ENCODE measurements at places on chromosomes 11 and 22.
A peak's percentile ranks its signal among the peaks of the same experiment; 100 is the strongest.

- DNase-seq = no peak
Observed at GRCh38 chr11:134060316-134060715, 8.6 kb upstream of the JAM3 start.

DNA sequence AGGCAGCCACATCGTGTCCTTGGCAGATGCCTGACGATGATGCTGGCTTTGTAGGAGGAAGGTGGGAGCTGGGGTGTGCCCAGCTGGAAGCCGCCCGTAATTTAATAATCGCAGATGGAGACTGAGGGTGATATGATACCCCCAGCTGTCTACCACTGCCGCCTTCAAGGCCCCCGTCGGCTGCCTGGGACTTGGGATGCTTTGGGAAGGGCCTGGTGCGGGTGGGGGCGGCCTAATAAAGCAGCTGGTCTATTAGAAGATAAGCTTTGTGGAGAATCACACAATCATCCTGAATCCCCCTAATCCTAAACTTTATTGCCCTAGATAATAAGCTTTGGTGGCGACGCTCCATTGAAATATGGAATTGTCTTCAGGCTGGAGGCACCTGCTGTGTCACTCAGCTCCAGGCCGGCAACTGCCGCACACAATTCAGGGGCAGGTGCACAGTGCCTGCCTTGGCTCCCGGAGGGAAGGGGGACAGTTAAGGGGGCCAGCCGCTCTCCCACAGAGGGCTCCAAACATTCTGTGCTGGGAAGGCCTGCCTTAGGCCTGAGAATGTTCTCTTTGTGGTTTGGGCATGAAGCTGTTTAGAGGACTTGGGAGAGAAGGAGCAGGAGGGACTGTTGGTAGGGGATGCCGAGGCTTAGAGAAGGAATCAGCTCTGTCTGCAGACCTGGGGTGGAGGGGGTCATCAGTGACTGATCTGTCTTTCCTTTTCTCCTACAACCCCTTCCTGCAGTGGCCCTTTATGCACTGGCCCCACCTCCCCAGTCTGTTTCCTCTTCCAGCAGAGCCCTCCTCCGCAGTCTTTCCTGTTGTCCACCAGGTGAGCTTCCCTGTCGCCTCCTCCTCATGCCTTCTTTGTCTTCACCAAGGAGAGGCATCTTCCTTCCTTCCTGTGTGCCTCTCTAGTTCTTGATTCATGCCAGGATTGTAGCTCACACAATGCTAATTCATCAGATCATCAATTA lies 65.3 kb downstream of the ARL14EP start:
- DNase-seq = no peak

- no peak for DNase-seq
Observed at GRCh38 chr11:64643256-64643881, 52.3 kb downstream of the SLC22A12 start.

DNA sequence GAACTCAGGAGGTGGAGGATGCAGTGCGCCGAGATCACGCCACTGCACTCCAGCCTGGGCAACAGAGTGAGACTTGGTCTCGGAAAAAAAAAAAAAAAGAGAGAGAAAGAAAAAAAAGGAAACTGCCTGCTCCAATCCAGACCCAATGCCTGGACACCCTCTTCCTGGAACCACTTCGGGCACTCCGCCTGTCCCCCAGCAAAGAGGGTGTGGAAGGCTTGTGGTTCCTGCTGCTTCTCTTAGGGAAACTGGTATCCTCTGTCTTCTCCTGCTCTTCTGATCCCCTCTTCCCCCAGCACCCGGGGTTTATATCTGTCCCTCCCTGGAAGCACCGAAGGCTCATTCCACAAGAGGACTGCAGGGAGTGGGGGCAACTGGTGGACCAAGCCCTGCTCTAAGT lies 12.9 kb downstream of the CHRNA10 start:
- no peak for DNase-seq

- DNase-seq = no peak
Observed at GRCh38 chr11:134584706-134585445, 172.8 kb upstream of the B3GAT1 start.

DNA sequence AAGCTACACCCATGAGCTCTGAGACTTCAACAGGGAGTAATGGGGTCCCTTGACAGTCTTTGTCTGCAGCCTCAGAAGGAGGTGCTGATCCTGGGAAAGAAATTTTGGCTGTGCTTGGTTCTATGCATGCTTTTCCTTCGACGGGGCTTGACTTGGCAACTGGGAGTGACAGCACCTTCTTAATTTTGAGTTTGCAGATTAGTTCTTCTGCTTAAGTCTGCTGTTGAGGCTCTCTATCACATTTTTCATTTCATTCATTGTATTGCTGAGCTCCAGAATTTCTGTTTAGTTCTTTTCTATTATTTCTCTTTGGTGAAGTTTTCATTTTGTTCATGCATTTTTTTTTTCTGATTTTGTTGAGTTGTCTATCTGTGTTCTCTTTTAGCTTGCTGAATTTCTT lies 125.6 kb downstream of the SNX19 start:
- no peak for DNase-seq

DNA sequence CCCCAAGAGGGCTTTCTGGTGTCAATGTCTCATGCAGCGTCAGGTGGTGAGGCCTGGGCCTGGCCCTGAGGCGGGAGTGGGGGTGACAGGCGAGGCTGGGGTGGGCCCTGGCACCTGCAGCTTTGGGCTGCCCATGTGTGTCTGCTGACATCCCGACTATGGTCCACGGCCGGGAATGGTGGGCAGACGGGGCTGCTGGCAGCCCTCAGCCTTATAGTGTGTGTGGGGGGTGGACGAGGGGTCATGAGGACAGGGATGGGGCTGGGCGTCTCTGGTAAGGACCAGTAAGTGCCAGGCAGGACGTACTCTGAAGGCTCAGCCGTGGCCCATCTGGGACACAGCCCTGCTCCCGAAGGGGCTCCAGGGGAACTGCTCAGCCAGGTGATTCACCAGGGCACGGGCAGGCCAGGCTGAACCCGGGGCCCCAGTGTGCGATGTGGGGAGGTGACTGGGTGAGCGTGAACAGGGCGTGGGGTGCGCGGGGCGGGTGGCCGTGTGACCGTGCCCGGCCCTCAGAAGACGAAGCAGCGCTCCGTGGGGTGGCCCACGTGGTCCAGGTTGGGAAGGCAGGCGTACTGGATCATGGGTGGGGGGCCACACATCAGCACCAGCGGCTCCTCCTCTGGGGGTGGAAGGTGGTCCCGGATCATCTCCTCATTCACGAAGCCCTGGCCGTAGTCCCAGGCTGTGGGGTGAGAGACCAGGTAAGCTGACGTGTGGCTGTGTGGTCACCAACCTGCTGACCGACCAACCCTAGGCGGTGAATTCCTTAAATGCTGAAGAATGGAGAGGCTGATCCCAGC lies 4.8 kb upstream of the POLDIP3 start:
- DNase-seq = no peak

- DNase-seq = no peak
Observed at GRCh38 chr11:42036201-42036600, 576.7 kb upstream of the LRRC4C start.

DNA sequence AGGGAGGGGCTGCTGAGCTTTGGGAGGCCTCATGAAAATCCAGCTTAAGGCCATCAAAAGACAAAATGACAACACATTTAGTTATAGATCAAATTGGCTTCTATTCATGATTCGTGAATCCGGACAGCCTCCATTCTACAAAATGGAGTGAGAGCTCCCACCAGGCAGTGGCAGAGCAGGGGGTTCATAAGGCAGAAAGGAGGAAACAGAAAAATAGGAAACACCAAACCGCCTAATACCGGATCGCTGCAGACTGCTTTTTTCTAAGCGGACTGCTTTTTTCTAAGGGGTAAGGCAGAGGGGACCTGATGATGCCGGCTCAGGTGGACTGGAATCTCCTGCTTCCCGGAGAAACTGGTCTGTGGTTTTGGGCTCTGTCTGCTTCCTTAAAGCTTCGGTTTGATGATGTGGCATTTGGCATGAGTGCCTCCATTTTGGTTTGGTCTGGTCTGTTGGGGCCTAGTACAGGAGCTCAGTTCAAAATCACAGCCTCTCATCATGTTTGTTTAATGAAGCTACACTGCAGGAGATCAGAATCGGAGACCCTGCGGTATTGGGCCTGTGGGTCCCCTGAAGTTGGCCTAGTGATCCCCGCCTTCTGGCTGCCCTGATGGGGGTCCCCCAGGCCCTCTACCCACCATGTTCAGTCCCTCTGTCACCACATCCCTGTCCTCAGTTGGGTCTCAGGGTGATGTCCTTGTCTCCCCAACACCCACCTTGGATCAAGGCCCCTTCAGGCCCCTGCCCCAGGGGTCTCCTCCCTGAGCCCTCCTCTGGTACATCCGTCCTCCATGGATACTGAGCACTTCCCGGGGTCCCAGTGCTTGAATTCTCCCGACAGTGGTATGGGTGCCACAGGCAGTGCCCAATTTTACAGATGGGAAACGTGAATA lies 1.2 kb downstream of the ALDH3B1 start:
- no peak for DNase-seq

DNA sequence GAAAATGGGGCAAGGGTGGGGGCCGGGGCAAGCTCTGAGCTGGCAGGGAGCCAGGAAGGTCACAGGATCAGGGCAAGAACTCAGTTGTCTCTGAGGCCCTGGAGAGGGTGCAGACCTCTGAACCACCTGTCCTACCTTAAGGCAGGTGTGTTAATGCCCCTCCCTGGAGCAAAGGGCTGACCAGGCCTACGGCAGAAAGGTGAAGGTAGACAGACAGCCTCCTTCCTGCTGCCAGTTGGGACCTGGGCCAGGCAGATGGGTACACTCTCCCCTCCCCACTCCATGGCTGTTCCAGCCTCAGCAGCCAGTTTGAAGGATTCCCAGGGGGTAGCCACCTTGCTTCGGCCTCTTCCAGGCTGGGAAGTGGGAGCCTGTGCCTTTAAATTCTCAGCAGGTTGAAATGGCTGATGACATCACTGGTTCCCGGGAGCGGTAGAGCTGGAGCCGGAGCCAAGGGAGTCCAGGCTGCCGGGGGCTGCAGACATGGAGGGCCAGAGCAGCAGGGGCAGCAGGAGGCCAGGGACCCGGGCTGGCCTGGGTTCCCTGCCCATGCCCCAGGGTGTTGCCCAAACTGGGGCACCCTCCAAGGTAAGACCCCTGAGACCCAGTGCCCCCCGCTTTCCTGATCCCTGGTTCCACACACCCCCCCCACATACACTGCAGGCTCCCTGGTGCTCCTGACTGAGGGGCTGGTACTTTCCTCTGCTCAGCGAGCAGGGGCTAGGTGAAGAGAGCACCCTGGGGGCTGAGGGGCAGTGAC lies at the start of gene INPP5J:
Gene INPP5J (plus strand): TSS at position 435 of the 760 bp plus-strand sequence. CDS start 49 bp downstream, at position 484.
- no peak for DNase-seq

- DNase-seq = peak; percentile 81
Observed at GRCh38 chr11:65572356-65573051, at the start of gene FAM89B. TSS of gene FAM89B (plus strand) at chr11:65572538. CDS start at chr11:65572670, 132 bp downstream.

DNA sequence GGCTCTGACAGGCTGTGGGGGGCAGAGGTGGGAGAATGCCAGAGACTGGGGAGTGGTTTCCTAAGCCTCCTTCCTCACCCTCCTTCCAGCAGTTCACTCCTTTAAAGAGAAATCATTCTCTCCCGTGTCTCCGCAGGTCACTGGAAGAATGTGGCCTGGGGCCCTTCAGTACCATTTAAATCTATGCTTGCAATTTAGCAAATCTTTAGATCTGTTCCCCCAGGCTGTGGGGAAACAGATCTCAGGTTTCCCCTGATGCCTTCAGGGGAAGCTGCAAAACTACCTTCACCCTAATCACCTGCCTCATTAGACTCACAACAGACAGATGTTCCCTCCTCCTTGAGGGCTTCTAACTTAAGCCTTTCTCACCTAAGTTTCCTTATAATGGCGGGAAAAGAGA lies 55.3 kb downstream of the KIRREL3 start:
- no peak for DNase-seq

- DNase-seq = no peak
Observed at GRCh38 chr22:34972191-34972897, 93.6 kb upstream of the ISX start.

DNA sequence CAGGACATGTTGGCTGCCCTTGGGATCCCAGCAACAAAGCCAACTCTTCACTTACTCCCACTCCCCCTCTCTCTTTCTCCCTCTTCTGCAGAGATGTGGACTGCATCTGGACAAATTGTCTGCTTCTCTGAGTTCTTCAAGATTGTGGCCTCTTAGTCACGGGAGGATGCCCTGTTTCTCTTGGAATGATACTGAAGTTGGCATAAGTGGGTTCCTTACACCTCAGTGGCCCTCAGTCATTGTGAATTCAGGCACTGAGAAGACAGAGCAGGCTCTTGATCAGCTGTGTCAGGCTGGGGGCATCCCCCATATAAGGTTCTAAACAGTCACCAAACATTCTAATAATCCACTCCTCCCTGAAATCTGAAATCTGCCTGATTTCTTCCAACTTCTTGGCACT lies 6.1 kb upstream of the E2F8 start:
- DNase-seq = no peak

DNA sequence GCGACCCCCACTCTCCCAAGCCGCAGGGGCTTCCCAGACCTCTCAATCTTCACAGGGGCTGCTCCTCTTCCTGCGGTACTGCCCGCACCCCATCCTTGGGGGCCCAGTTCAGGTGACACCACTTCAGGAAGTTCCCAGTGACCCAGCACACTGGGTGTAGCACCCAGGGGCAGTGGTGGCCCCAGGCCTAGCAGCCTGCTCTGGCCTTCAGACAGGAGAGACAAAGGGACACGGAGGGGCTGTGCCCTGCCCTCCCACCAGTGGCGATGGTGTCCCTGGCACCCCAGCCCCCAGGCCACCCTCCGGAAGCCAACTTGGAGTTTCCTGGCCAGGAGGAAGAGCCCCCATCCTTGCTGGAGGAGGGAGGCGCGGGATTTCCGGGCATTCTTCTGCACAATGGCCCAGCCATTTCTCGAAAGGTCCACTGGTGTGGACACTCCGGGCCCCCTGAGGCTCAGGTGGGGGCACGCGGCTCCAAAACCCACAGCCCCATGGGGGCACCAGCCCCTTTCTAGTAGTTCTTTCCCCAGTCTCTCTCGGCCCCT lies 978 bp upstream of the CLDN5 start:
- no peak for DNase-seq

DNA sequence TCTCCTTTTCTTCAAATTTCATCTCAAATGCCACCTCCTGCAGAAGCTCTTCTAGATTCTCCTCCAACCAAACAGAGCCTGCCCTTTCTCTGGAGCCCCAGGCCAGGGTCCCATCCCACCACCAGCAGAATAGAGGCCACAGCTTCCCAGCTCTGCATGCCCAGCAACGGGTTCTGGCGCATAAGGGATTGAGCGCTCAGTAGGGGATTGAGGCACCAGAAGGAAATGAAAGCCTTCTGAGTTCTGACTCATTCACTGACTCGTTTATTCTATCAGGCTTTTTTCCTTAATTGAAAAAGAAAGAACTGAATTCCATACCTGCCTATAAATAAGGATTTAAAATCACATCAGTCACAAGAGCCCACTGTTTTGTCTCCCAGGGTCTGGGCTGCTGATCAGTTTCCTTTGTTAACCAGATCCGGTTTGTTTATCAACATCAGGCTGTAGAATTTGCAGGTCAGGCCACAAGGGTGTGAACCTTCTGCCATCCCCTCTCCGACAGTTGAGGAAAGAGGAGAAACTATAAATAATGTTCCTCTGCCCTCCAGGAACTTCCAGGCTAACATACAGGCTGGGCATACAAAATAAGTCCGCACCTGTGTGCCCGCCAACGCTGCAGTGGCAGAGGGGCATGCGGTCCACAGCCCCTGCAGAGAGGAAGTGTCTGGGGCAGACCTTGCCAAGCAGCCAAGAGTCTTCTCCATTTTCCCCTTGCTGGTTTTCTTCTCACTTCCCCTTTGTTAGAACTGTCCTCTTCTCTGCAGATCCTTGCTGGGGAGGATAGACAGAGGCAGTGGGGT lies 63.5 kb upstream of the PRDM11 start:
- DNase-seq = peak; percentile 47

- no peak for DNase-seq
Observed at GRCh38 chr11:16226245-16226644, 130.1 kb downstream of the SOX6 start.

- no peak for DNase-seq
Observed at GRCh38 chr11:9170450-9170849, 79.1 kb upstream of the SCUBE2 start.

GRCh38 chr11:82995235-82995634 lies 76.5 kb downstream of the RAB30 start:
- DNase-seq = no peak

Measured in activated B cell treated with CpG ODN at 0.5 μM for 24 hours (primary cell).